Right lung (tissue), 10 donors: ENCODE measurements at places on chromosomes 2 and 18. TPM values are rescaled to one million over a fixed set of nuclear protein-coding genes. Genes with fewer than 3 reads are reported as not detected.
A peak's percentile ranks its signal among the peaks of the same experiment; 100 is the strongest.

Gene EVX2
- not detected for polyA plus RNA-seq

Gene KCNIP3
- 10.0 TPM for polyA plus RNA-seq

Gene DSC1
- polyA plus RNA-seq: not detected

Gene ATP8B1
- 18.3 TPM for polyA plus RNA-seq

Gene DHRS9
- polyA plus RNA-seq: 0.97 TPM

Gene RBKS
- 2.1 TPM for polyA plus RNA-seq

Gene GREB1
- polyA plus RNA-seq: 10.5 TPM

Gene ACTG2
- polyA plus RNA-seq: 65.1 TPM

DNA sequence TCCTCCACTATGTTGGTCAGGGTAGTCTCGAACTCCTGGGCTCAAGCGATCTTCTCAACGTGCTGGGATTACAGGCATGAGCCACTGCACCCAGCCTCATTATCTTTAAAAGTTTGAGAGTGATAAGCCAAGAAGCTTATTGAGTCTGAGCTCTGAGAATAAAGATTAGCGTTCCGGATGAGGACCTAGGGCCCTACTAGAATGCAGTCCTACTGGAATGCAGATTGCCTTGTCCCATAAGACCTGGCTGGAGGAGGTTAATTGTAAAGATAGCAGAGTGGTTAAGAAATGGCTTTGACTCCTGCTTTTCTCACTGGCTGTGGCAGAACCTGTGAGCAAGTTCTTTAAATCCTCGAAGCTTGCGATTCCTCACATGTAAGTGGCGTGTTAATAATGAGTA, 4.0 kb downstream of the VWA3B start:
- DNase-seq: no peak

DNA sequence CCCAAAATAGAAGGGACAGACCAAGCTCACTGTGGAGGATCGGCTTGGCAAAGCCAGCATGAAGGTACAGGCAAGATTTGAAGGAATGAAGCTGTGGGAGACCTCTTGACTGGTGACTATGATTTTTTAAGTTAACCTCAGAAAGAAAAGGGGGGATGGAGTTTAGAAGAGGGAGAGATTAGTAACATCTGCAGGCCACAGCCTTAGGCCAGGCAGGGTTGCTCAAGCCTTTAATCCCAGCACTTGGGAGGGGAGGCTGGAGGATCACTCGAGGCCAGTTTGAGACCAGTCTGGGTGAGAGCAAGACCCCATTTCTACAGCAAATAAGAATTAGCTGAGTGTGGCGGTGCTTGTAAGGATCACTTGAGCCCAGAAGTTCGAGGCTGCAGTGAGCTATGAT, 46.6 kb downstream of the ZNF532 start:
- DNase-seq: no peak

- DNase-seq: no peak
Observed at GRCh38 chr2:66084948-66085590, 349.9 kb upstream of the MEIS1 start.

DNA sequence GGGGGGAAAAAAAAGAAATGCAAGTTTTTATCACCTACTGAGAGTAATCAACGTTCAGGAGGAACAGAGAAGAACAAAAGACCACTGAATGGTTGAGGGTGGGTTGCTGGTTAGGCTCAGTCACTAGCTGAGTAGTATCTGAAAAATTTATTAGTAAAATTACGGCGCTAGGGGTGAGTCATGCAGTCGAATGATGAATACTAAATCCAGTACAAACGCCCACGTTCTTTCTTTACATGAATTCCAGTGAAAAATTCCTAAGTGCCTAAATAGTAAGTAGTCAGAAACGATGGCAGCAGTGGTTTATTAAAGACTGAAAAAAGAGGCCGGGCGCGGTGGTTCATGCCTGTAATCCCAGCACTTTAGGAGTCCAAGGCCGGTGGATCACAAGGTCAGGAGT, 52.0 kb downstream of the TEKT4 start:
- no peak for DNase-seq

DNA sequence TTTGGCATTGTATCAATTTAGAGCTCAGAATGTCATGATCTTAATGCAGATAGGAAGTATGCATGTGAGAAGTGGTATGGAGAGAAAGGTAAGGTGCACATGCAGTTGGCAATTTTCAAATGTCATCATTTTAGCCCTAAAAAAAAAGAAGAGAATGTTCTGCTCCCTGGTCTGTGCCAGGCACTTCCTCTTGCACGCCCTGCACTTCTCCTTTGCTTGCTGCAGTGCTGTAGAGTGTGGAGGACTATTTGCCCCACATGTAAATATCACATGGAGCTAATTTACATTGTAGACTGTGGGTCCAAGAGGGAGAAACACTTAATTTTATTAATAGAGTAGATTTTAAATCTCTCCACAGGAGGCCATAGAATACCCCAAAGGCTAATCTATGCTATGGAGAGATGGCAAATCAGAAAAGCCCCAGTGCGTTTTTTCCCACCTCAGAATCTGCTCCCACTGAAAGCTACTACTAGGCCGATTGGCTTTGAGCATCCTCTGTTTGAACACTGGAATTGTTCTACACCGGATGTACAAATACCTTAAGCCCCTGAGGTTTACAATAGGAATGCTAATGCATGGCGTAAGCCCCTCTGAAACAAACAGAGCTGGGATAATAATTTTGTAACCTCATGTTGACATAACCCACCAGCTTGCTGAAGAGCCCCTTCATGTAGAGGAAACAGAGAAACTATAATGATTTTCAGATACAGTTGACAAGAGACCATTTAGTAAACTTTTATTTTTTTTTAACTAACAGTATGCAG, 137.2 kb upstream of the KLHL14 start:
- no peak for DNase-seq

DNA sequence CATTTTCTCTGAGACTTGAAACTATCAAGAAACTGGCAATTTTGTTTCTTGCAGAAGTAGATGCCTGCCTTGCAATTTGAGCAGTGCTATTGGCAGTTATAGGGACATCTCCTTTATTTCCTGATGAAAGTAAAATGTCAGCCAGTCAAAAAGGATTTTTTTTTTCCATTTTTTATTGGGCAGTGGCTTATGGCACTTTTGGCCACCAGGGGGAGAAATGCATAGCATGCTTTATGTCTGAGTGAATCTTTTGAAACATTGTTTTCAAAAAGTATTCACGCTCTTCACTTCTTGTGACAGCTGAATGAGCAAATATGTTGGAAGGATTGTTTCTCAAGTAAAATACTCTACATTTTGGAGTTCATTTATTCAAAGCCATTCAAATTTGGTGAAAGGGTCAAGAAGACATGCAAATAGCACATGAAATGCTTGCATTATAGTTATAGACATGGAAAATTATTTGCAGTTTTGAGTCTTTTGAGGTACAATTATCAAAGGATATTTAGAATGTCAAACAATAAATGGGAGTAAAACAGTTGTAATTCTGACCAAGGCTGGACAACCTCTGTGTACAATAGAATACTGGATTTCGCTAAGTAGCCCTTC, 491.0 kb downstream of the CDH2 start:
- DNase-seq: peak; percentile 23

DNA sequence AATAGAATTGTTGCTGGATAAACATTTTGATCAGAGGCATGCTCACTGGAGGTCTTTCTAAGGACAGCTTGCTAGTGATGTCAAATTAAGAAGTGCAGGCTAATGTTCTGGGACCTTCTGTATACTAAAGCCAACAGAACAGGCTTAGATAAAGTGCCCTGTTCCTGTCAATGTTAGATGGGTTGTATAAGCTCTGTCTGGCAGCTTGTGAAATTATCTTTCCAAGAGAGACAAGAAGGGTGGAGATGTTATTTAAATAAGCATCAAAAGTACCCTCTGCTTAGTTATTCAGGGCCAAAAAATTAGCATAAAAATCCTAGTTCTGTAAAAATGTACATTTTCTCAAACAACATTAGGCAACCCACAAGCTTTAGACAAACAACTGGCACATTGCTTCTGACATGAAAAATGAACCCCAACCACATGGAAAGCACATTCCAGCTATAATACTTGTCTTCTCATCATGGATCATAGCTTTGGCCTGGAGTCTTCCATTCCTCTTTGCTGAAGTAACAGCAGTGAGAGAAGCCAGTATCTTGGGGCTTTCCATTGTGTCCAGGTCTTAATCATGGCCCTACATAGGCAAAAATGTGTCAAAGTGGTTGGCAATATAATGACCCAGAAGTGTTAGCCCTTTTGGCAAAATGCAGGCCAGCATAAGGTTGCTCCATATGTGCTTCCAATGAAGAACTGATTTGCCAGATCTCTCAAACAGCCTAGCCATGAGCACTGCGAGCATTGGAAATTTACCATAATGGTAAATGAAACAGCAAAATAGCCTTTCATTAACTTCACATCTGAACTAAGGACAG, 478.1 kb upstream of the ZNF804A start:
- no peak for DNase-seq

DNA sequence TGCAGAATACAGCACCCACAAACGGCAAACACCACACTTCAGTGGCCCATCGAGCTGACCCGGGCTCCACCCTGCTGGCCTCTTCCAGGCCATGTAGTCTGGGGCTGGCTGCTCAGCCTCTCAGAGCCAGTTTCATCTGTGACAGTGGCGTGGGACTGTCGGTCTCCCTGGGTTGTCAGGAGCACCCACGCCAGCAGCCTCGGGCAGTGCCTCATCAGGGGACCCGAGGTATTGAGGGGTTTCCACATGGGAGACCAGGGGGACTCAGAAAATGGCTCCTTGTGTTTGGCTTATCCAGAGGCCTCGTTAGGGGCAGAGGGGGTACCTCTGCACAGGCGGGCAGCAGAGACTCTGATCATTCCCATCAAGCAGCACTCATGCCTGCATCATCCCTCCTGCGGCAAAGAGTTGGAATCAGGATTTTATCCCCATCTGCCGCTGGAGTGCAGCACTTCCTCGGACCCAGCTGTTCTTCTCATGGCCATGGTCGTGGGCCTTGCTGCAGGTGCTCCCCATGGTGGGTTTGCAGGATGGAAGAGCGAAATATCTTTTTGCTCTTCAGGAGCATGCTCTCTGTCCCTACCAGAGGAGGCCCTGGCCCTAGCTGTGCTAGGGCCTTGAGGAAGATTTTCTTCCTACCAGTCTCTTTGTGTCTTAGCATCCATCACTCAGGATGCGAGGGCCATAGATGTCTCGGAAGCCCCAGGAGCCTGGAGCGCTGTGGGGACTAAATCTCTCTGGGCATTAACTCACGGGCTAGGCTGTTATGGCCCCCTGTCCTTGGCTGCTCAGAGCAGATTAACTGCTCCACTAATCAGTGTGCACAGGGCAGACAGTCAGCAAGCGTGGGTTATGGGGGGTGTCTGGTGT, 100.8 kb downstream of the CLIP4 start:
- no peak for DNase-seq

DNA sequence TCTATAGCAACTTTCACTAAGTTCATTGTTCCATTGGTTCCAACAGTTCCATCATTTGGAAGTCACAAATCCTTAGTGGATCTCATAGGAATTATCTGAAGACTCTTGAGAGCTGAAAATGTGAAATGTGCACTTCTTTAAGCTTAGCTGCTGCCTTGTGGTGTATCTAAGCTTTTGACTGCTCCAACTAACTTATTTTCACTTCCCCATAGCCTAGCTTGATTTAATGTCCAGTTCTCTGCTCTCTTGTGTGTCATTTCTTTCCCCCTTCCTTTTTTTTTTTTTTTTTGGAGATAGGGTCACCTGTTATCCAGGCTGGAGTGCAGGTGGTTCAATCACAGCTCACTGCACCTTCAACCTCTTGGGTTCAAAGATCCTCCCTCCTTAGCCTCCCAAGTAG, 34.9 kb upstream of the CD302 start:
- DNase-seq: no peak

GRCh38 chr2:212548455-212548819, 9.8 kb upstream of the ERBB4 start:
- DNase-seq: peak; percentile 27

DNA sequence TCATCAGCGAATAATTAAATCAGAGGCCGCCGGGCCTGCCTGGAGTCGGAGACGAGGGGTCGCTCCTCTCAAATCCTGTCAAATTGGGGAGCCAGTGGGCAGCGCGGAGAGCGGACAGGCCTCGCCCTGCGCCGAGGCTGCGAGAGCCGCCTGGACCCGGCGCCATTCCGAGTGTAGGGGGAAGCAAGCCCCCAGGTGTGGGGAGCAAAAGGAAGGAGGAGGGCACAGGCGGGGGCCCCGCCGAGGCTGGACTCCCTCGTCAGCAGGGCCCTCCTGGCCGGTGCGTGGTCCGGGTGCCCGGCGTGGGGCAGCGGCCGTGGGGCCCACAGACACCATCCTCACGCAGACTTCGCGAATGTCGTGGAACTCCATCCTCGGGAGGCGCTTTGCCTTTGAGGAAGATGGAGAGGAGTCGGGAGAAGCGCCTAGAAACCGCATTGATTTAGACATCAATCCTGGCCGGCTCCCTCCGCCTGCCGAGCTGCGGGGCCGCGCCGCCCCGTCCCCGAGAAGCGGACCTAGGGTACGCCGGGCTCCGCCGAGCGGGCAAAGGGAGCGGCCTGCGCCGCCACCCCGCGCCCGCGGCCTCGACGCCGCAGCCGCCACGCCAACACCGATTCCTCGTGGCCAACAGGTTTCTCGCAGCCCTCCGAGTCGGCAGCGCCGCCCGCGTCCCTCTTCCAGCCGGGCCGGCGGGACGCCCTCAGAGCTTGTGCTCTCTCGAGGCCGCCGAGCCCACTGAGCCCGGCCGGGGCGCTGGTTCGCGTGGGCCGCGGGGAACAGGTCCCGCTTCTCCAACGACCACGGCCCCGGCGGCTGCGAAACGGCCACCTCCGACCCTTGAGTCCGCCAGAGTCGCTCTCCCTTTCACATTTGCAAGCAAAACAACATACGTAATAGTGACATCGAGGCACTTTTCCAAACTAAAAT, 6.7 kb upstream of the ONECUT2 start:
- no peak for DNase-seq

DNA sequence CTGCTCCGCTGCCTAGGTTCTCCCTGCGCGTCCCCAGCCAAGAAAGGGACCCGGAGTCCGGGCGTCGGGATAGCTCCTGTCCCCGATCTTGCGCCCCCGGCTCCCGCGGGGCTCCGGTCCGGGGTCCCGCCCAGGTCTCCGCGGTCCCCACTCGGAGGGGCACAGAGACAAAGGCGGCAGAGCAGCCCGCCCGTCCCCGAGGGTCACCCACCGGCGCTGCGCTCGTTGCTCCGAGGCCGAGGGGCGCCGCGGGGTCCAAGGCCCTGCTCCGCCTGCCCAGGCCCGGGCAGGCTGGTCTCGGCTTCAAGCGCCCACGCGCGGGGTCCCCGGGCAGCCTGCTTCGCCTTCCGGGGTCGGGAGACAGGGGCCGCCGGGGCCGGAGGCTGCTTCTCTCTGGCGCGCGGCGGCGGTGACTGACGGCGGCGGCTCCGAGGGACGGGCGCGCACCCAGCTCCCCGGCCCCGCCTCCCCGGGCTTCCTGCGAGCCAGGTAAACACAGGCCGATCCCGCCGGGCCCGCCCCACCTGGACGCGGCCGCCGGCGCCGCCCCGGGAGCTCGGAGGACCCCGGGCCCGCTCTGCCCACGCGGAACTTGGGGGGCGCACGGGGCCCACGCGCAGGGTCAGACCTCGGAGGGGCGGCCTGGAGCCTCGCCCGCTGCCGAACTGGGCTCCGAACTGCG, at the start of gene MBP:
Gene MBP (minus strand): TSS at position 415 of the 682 bp plus-strand sequence. CDS start 27,522 bp downstream, outside the sequence.
- no peak for DNase-seq

- DNase-seq: no peak
Observed at GRCh38 chr2:233456934-233457333, 102.6 kb downstream of the DGKD start.

- no peak for DNase-seq
Observed at GRCh38 chr2:45190481-45190942, 181.3 kb upstream of the SIX2 start.

GRCh38 chr18:56517196-56517595, 121.2 kb downstream of the TXNL1 start:
- no peak for DNase-seq

GRCh38 chr2:186749219-186749618, 55.4 kb downstream of the FAM171B start:
- DNase-seq: peak; percentile 53

- DNase-seq: no peak
Observed at GRCh38 chr2:20048488-20049448, 2.7 kb downstream of the LAPTM4A start.

- DNase-seq: no peak
Observed at GRCh38 chr18:70432804-70433400, 144.1 kb downstream of the SOCS6 start.
